NCI-H1048 (cell line): ENCODE measurements at places on chromosomes 5 and 9.
A peak's percentile ranks its signal among the peaks of the same experiment; 100 is the strongest.

DNA sequence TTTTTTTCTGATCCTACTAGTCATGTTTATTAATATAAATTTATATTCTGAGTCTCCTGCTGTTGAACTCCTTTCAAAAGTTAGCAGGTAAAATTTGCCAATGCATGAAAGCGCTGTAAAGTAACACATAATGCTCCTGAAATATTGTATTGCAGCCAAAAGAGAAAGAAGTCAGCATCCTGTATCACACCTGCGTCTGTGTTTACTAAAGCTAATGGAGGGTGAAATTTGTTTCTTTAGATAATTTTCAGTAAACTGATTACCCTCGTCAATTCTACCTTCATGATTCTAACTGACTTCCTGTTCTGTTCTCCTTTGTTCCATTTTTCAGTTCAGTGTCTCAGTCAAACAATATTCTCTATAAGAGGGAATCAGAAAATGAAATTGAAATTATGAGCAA, 415.4 kb downstream of the CDH9 start:
- DNase-seq: no peak

GRCh38 chr9:33236571-33236970, 3.4 kb upstream of the SPINK4 start:
- no peak for DNase-seq

DNA sequence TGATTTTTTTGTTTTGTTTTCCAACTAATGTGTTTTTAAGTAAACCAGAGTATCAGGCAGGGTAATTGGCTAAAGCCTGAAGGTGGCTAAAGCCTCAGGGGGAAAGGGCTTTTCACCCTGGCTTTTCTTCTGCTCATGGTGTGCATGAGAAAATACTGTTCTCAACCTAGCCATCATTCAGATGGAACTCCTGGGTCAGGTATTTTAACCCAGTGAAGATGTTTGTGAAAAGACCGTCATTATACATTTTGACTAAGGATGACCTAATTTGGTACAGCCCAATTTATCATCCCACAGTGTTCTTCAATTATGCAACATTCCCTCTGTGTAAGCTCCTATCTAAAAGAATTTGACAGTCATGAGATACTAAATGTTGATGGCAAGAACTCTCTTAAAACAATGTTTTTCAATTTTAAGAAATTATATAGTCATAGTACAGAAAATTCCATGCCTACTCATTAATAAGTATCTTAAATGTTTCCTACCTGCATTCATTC, 209.5 kb upstream of the TARS1 start:
- no peak for DNase-seq

- DNase-seq: no peak
These were observed 793.3 kb downstream of the SEMA5A start for GRCh38 chr5:8752595-8752994.

DNA sequence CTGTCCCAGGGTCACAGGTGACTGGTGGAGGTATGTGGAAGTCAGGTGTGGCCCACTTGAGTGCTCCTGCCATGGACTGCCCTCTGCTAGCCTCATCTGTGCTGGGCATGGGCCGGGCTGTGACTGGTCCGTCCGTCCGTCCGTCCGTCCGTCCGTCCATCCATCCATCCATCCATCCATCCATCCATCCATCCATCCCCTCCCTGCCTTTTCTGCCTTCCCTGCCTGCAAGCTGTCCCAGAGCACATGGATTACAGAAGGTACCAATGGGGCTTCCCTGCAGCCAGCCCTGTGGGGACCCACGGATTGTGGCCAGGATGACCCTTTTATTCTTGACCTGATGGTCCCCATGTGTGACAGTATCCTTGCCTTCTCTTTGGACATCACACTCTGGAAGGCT, 92.5 kb downstream of the MACROH2A1 start:
- no peak for DNase-seq

- no peak for DNase-seq
These were observed 1.2 kb downstream of the FOXB2 start for GRCh38 chr9:77020413-77021290.

DNA sequence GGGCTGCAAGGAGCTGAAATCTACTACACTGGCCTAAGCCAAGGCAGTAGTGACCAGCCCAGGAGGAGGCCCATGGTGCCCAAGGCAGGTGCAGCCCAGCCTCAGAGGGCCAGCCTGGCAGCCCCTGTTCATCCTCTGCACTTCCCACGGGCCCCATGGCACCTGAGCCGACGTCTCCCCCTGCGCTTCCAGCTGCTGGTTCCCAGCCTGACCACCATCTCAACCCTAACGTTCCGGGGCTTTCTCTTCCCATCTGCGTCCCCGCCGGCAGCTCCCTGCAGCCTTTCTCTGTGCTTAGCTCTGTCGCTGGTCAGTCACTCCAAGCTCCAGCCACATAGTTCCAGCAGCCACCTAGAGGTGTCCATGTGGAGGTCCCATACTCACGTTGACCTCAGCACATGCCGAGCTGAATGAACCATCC, 105.5 kb upstream of the LMX1B start:
- DNase-seq: no peak

DNA sequence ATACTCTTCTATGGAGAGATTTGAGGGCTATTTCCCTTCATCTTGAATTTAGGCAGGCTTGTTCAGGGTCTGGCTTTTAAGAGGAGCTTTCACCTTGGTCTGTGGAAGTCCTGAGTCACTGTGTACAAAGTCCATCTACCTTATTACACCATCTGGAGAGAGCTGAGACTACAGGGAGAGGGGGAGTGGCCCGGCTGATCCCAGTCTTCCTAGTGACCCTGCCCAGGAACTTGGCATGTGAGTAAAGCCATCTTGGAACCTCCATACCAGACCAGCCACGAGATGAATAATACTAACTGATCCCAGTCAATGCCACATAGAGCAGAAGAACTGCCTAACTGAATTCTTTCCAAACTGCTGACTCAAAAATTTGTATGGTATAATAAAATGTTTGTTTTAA, 8.4 kb upstream of the IL6ST start:
- no peak for DNase-seq

DNA sequence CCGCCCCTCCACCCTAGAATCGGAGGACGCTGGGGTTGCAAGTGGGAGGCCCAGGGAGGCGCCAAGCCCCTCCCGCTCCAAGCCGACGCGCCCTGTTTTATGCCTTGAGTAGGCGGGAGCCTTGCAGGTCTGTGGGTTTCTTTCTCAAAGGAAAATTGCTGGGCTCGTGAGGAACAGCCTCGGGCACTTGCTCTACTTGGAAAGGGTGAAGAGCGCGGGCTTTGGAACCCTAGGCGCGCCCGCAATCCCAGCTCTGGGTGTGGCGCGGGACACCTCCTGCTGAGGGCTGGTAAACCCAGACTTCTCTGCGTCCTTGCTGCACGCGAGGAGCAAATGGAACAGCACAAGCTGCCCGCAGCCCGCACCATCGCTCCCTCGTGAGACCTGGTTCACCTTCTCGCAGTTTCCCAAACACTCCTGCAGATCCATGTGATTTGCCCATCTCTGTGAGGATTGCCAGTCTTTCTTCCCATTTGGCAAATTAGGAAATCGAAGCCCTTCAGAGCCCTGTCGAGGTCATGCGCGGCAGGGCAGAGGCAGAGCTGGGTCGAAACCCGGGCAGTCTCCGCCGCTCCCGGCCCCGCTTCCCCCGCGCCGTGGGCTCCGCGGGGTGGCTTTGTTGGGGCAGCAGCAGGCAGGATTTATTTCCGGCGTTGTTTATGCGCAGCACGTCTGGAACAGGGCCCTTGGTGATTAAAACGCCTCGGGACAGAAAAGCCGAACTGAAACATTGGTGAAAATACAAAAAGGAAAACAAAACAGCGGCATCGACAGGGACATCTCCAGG, 98.4 kb upstream of the CPLX2 start:
- no peak for DNase-seq

- no peak for DNase-seq
These were observed 89.2 kb upstream of the LMX1B start for GRCh38 chr9:126524353-126525077.

DNA sequence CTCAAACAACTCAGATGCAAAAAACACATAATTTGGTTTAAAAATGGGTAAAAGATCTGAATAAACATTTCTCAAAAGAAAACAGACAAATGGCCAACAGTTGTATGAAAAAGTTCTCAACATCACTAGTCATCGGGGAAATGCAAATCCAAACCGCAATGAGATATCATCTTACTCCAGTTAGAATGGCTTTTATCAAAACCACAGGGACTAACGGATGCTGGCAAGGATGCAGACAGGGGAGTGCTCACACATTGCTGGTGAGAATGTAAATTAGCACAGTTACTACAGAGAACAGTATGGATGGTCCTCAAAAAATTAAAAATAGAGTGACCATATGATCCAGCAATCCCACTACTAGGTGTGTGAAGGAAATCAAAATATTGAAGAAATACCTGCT, 589.1 kb upstream of the ADAMTS16 start:
- peak; percentile 70 for DNase-seq

DNA sequence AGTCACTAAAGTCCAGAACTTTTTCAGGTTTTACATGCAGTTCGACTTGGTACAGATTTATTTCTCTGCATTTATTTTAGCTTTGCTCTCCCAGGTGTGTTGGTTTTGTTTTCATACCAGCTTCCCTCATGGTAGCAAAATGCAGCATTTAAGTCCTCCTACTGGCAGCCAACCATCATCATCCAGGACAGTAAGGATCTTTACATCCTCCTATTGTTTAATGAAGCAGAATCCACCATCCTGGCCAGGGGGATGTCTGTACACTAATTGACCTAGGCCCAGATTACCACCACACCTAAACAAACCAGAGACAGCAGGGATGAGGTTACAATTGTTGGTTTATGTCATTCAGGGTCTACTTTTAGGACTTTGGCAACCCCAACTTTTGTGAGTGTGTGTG, 22.3 kb downstream of the CAMK4 start:
- no peak for DNase-seq

- no peak for DNase-seq
These were observed 54.9 kb upstream of the DAB2IP start for GRCh38 chr9:121596515-121596914.

DNA sequence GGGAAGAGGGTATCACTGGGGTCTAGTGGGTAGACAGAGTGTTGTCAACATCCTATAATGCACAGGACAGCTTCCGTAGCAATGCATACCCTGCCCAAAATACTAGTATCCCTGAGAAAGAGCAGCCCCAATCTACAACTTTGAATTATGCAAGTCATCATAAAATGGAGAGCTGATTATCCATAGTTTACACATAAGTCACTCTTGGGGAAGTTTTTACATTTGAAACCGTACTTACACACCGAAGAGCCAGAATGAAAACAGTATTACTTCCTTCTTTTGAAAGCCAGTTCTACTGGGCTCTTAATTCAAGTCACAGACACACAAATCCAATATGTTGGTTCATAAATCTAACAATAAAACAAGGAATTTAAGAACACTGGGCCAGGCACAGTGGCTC, 21.6 kb downstream of the RNF145 start:
- no peak for DNase-seq

DNA sequence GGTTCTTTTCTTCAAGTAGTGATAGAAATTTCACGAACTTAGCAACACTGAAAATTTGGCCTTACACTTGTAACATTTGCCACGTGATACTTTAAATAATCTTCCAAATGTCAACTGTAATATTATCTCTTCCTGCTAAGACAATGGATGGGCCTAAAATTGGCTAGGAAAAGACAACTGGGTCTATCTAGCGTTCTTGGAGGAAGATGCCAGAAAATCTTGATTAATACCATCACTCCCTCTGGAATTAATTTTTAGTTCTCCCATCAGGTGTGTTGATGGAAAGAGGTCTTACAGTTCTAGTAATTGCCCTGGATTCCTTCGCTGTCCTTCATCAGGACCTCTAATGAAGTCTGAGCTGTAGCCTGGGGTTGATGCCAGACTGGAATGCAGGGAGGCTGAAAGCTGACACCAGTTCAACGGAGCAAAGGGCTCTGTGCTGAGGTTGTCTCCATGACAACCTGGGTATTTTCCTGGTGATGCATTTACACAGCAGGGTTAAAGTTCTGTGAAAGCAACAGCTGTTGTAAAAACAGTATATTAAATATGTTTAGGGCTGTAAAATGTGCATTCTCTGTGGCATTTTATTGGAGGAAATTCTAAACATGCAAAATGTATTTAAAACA, 92.3 kb downstream of the GAS1 start:
- peak; percentile 8 for DNase-seq

- DNase-seq: no peak
These were observed 804 bp downstream of the TTC39B start for GRCh38 chr9:15306068-15306756.

DNA sequence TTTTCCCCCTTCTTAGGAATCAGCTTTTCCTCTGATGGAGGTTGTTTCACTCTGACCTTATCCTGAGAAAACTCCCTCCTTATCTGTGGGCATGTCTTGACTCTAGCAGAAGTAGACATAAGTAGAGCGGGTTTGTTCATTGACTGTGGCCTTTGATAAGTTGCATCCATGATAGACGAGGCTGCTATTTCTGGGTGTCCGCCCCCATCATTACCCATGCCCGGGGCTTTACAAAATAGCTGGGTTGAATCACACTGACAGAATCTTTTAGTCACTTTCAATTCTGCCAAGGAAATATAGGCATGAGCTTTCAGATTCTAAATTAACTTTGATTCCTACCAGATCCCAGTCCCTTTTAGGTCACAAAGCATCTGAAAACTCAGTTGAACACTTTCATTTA, 223.8 kb downstream of the SEC61B start:
- DNase-seq: no peak

GRCh38 chr5:78287833-78288232, 6.7 kb downstream of the AP3B1 start:
- DNase-seq: no peak

GRCh38 chr5:178250263-178250662, 17.7 kb upstream of the PHYKPL start:
- no peak for DNase-seq

GRCh38 chr5:125575171-125575890, 828.9 kb upstream of the ZNF608 start:
- DNase-seq: no peak

GRCh38 chr5:142152384-142152732, 43.8 kb downstream of the NDFIP1 start:
- DNase-seq: no peak

DNA sequence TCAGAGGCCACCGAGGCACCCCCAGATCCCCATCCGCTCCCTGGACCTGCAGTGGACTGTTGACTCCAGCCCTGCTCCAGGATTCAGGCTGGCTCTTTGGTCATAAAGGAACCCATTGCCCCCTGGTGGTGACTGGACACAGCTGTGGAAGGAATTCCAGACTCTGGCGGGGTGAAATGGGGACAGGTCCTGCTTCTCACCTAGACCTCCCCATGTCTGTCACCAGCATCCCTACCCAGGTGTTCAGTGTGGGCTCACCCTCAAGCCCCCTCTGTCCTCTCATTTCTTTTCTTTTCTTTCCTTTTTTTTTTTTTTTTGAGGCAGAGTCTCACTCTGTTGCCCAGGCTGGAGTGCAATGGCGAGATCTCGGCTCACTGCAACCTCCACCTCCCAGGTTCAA, 25.5 kb upstream of the STXBP1 start:
- DNase-seq: peak; percentile 68
